ENCODE measurements at places on chromosomes 5 and 9.
A peak's percentile ranks its signal among the peaks of the same experiment; 100 is the strongest.

- no peak for DNase-seq
Measured at GRCh38 chr9:125161284-125161918, 18.1 kb upstream of the SCAI start.

GRCh38 chr5:154860123-154860522 lies 1.7 kb downstream of the CNOT8 start:
- no peak for DNase-seq

- peak; percentile 43 for DNase-seq
Measured at GRCh38 chr5:14204785-14205321, 61.7 kb downstream of the TRIO start.

DNA sequence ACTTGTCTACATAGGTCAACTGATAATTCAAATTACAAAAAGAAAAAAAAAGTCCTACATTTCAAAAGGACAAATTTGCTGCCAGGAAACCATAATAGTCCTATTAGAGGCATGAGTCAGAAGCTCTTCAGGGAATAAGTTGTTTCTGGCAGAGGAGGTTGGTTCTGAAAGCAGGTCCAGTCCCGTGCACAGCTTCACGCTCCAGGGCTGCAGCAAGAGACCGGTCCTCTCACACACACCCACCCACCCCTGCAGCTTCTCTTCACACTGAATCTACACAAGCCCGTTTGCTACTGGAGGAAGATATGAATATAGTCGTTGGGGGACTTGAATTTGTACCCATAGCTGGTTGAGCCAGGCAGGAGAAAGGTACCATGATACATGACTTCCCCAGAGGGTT lies 36.9 kb upstream of the SLC1A3 start:
- DNase-seq, result no peak

DNA sequence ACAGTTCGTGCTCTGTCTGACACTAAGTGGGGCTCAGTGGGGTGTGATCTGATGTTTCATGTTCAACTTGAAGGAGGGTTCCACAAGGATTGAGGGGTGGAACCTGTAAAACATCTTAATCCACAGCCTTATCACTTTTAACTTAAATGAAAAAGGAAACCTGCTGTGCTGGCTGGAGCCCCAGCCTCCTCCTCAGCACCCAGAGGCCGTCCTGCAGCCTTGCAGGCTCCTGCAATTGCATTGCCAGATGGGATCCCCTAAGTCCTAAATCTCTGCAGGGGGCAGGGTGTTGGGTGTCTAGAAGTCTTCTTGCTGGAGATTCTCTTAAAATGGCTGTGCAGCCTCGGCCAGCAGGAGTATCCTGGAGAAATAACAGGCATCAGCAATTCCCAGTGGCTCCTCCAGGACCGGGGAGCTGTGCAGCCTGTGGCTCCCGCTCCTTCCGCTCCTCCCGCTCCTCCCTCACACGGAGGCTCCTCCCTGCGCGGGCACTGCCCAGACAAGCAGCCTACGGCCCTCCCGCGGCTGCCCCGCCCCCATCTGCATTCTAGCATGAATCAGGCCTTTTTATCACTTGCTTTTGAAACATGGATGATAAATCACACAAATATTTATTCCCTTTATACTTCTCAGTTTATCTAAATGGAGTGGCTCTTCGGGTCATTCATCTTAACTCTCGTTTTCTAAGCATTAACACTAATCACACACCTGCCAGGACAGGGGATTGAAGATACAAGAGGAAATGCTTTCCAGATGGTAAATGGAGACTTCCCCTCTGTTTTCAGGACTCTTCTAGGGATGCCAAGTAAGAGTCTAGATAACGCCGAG lies 131.0 kb downstream of the ADAMTS16 start:
- peak; percentile 44 for DNase-seq

GRCh38 chr5:120552638-120553037 lies 88.5 kb downstream of the PRR16 start:
- DNase-seq, result no peak

Measured in NCI-H146 (cell line).